ENCODE measurements at places on chromosomes 4 and X.

DNA sequence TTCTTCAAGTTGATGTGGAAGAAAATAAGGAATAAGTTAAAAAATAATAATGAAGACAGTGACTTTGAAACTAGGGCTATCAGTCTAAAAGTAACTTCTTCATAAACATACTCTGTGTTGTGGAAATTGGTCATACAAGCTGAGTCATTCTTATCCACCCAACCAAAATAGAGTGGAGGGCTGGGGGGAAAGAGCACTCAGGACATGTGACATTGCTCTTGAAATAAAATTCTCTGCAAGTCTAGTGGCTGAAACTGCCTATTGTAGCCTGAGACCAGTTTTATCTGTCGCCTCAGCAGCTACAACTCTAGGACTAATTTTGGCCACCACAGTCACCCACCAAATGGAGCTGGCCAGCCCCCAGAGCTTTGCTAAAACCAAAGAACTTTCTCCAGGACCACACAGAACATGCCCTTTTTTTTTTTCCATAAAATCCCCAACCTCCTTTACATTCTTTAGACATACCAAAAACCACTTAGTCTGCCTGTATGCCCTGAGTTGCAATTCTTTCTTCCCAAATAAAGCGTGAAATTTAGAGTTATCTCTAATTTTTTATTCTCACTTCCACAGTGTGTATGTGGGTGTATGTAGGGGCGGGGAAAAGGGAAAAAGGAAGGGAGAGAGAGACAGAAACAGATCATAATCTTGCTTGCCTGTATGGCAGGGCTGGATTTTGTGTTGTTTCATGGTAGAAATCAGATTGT lies 23.0 kb upstream of the SLC25A4 start:
- no peak for DNase-seq

- DNase-seq, result no peak
These were observed 3.6 kb upstream of the GPR173 start for GRCh38 chrX:53044995-53045394.

GRCh38 chr4:147840838-147841738 lies 109.2 kb downstream of the ARHGAP10 start:
- DNase-seq, result no peak

- no peak for DNase-seq
These were observed 13.4 kb downstream of the CCDC158 start for GRCh38 chr4:76407440-76408119.

GRCh38 chrX:137574102-137574783 lies 8.3 kb downstream of the ZIC3 start:
- DNase-seq, result no peak

DNA sequence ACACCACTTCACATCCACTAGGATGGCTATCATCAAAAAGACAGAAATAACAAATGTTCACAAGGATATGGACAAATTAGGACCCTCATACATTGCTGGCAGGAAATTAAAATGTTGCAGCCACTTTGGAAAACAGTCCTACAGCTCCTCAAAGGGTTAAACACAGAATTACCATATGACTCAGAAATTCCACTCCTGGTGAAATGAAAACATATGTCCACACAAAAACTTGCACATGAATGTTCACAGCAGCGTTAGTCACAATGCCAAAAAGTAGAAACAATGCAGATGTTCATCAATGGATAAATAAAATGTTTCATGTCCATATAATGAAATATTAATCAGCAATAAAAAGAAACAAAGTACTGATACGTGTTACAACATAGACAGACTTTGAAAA lies 15.1 kb downstream of the S100G start:
- no peak for DNase-seq

DNA sequence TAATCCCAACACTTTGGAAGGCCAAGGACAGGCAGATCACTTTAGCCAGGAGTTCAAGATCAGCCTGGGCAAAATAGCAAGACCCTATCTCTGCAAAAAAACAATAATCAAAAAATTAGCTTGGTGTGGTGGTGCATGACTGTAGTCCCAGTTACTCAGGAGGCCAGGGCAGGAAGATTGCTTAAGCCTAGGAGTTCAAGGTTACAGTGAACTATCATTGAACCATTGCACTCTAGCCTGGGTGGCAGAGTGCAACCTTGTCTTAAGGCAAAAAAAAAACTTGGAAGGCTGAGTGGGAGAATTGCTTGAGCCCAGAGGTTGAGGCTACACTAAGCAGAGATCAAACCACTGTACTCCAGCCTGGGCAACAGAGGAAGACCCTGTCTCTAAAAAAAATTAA lies 5.2 kb upstream of the FRYL start:
- DNase-seq, result no peak

- no peak for DNase-seq
These were observed 22.0 kb downstream of the DYNLT3 start for GRCh38 chrX:37825215-37825842.

DNA sequence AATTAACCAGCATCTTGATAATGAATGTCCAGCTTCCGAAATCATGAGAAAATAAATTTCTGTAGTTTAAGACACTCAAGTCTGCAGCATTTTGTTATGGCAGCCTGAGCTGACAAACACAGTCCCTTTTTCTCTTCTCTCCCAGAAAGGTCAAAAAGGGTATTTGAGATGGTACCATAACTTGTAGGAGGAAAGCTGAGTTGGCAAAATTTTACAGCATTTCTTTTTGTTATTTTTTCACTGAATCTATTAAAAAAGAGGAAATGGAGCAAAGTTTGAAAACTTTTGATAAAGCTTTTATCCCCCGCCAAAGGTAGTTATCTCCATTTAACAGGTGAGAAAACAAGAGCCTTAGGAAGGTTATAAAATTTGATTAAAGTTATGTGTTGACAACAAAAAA lies 367.6 kb upstream of the TECRL start:
- no peak for DNase-seq

DNA sequence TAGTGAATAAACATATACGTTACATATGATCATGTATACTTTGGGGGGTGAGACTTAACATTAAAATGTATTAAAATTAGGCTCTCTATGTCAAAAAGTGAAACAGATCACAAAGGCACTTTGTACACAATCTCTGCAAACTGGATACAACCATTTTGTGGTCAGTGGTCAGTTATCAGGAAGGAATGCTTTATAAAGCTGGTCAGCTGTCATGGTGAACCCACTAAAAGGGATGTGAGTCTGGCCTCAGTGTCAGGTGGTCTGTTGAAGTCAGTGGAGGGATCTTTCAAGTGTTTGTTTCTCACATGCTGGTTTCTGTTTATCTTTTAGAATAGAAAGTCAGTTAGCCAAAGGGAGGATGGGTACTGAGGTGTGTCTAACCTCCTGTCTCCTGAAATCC lies 875.5 kb upstream of the INTU start:
- DNase-seq, result no peak

- DNase-seq, result no peak
These were observed 623.8 kb downstream of the FAT4 start for GRCh38 chr4:125938541-125938940.

- no peak for DNase-seq
These were observed 20.7 kb downstream of the ZNF280C start for GRCh38 chrX:130247996-130248395.

- no peak for DNase-seq
These were observed 169.9 kb downstream of the IQCM start for GRCh38 chr4:149645790-149646189.

DNA sequence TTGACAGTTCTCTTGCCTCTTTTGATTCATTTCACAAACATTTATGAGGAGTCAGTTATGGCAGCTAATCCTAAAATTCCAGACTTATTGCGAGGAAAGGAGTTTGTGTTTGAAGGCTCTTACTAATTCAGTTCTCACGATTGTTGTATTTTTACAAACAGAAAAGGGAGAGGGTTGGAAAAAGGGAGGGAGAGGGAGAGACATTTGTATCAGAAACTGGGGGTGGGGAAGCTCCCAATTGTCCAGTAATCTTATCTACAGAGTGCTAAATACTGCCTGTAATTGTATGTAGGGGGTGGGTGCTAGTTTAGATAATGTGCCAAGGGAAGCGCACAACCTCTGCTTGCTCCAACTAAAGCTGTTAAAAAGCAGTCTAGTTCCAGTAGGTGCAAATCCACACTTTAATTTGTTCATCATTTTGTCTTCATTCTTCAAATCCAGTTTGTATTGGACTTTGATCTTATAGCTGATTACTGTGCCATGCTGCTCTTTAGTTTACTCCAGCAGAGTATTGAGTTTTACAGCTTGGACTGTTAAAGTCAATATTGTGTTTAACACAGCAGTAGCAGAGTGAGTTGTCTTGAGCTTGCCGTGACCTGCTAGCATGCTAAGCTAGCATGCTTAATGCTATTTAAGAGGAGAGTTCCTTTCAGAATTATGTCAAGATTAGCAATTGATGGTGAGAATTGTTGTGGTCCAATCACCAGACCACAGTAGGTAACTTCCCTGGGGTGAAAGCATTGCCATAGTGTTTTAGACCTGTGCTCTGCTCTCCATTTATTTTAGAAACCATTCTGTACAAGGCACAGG lies 13.9 kb downstream of the FNIP2 start:
- DNase-seq, result no peak

- DNase-seq, result no peak
These were observed 3.7 kb upstream of the FAT1 start for GRCh38 chr4:186727169-186727976.

DNA sequence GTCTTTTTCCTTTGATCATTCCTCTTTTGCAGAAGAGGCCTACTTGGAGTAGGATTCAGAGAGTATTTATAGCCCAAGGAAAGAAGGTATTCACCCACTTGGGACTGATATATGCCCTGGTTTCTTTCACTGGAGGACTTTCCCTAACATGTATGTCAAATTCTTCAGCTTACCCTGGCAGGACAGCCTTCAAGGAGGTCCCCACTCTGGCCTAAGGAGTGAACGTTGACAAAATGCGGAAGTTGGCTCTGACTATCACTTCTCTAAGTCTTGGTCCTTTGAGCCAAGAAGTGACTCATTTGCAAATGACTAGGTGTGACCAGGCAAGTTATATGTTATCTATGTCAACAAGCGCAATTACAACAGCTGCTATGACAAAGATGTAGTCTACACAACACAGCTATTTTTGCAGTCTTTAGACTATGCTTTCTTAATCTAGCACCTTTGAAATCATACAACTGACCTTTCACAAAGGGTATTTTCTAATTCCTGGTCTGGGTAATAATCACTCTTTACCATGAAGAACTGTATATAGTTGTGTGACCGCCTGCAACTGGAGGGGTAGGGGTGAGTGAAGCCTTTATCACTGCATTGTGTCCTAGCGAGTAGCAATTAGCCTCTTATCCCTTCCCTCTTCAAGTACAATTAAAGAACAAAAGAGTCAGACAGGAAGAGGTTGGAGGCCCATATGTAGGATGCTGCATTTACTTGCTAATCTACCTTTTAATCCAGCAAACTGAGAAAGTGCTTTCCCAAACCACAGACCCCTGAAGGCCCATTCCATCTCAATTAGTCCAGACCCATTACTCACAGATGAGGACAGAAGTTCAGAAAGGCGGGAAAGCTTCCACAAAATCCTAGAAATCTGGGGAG lies 50.1 kb downstream of the RASGEF1B start:
- no peak for DNase-seq

GRCh38 chr4:127181001-127181400 lies 451.8 kb upstream of the INTU start:
- DNase-seq, result no peak

Data from urinary bladder (tissue), 4 donors.